ENCODE measurements at places on chromosomes 3 and 15.

GRCh38 chr3:168267179-168267578, 171.5 kb upstream of the GOLIM4 start:
- no peak for DNase-seq

DNA sequence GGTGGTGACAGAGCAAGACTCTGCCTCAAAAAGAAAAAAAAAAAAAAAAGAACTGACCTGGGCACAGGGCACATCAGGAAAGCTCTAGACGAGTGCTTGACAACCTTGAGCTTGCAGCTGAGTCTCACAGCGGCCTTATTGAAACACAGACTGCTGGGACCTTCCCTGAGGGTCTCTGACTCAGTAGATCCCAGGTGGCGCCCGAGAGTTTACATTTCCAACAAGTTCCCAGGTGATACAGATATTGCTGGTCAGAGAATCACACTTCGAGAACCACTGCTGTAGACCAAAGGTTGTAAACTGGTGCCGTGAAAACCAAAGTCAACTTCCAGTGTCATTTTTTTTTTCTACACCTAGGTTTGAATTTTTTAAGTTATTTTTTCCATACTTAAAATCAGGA, 573.2 kb upstream of the MDFIC2 start:
- no peak for DNase-seq

DNA sequence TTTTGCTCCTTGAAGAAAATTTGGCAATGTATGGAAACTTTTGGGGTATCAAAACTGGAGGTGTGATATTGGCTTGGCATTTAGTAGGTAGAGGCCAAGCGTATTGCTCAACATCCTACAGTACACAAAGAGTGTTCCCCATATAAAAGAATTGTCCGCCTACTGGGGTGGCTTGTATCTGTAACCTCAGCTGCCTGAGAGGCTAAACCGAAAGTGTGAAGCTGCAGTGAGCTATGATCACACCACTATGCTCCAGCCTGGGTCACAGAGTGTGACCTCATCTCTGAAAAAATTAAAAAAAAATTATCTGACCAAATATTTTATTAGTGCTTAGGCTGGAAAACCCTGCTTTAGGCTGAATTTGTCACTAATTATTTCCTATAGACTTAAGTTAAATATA, 483.9 kb downstream of the PYDC2 start:
- DNase-seq: no peak

- DNase-seq: no peak
Measured at GRCh38 chr3:127339928-127340861, 52.3 kb upstream of the PRR20G start.

DNA sequence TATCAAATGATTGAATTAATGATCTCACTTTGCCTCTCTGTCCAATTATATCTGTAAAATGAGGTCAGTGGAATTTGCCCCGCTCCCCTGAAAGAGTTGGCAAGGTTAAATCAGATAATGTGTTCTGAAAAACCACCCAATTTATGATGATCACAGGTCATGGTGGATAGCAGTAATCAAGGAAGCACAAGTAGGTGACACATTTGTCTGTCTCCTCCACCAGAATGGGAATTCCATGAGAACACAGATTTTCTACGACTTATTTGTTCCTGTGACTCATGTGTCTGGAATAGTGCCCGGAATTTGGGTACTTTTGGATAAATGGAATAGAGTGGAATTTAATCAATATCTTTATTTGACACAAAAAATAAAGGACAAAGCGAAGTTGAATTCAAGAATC, 220.9 kb upstream of the SUCLG2 start:
- no peak for DNase-seq

GRCh38 chr15:29825227-29825626, 3.0 kb upstream of the TJP1 start:
- DNase-seq: no peak

- DNase-seq: no peak
Measured at GRCh38 chr3:194273743-194274310, 77.3 kb downstream of the CPN2 start.

DNA sequence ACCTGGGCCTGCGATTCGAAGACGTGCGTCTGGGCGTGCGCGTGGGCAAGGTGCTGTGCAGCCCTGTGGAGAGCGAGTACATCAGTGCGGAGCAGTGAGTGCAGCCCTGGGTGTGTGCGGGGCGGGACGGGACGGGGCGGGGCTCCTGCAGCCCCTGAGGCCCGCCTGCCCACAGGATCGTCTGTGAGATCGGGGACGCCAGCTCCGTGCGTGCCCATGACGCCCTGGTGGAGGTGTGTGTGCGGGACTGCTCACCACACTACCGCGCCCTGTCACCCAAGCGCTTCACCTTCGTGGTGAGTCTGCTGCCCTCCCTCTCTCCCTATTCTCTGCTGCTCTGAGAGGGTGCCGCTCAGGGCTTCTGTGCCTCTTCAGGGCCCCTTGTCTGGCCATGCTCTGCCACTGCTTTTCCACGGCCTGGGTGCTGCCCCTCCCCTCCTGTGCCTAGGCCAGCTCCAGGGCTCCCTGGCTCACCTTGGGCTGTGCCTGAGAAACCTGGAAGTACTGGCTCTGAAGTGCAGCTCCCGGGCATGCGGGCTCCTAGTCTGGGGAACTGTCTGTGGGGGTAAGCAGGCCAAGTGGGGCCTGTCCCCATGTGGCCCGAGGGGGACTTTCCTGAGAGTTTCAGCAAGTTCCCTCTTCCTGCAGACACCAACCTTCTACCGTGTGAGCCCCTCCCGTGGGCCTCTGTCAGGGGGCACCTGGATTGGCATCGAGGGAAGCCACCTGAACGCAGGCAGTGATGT, 31.8 kb downstream of the PLXNA1 start:
- no peak for DNase-seq
